ENCODE measurements at places on chromosomes 3 and 15.
A peak's percentile ranks its signal among the peaks of the same experiment; 100 is the strongest.

- no peak for DNase-seq
Observed at GRCh38 chr15:58136731-58137130, 1.4 kb upstream of the AQP9 start.

DNA sequence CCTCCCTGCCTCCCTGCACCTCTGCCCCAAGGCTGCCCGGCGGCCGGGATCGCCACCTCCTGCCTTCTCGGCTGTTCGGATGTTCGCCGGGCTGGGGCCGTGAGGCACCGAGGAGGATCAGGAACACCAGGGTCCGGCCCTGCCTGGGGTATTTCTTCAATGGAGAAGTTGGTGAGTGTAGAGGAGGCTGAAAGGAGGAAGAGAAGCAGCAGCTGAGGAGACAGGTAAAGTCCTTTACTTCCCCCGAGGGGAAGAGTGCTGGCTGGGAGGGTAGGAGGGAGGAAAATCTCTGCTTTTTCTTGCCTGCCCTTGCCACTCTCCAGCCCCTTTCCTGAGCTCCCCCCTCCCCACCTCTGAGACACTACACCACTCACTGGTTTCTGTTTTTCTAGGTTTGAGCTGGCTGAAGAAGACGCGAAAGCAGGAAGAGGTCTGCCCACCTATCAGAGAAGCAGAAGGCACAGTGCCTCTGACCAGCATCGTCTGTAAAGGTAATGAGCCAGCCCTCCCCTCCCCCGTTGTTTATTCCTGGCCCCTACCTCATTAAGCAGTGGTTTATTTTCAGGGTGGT is 519 bp downstream of the ASB7 start:
- peak; percentile 83 for DNase-seq

DNA sequence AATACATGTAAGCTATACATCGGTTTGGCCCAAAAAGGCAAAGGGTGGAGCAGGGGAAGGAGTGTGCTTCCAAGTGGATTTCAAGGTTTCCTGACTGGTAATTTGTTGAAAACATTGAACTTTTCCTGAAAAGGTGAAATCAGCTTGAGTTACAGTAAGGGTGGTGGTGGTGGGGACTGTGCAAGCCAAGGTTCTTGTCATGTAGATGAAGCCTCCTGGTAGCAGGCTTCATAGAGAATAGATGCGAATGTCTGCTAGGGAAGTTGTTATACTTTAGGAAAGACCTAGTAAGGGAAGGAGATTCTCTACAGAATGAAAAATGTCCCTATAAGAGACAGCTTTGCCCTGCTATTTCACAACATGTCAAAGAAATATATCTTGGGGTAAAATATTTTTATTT is 528.2 kb upstream of the CBLB start:
- no peak for DNase-seq

DNA sequence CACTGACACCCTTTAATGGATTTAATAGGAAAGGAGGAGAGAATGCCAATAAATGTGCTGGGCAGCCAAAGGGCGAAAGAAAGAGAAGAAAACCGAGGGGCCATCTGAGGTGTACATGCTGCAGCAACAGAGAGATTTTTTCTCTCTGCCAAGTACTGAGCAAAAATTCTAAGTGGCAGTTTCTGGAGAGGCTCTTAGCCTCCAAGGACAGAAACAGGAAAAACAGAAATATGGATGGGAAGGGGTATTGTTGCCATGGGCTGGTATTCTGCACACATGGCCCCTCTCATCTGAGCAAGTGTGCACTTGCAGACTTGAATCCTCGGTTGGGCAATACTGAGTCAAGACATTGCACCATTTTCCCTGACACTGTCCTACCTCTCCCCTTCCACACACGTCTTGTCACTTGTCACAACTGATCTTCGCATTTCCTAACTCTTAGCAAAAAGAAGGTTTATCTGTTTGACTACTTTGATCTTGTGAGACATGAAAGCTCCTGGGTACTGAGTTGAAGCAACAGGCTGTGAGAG is 73.9 kb downstream of the PRICKLE2 start:
- no peak for DNase-seq

Measured in activated CD4-positive, alpha-beta T cell treated with anti-CD3 and anti-CD28 coated beads, Interleukin-2, amount 50 U/mL, for 16 hours (primary cell).